Stimulated activated CD8-positive, alpha-beta memory T cell treated with anti-CD3 and anti-CD28 coated beads, Interleukin-2, amount 100 ng/mL, for 1 hour (primary cell): ENCODE measurements at places on chromosomes 1 and 21.

- no peak for DNase-seq
These were observed 334.7 kb upstream of the PRMT6 start for GRCh38 chr1:106721790-106722189.

DNA sequence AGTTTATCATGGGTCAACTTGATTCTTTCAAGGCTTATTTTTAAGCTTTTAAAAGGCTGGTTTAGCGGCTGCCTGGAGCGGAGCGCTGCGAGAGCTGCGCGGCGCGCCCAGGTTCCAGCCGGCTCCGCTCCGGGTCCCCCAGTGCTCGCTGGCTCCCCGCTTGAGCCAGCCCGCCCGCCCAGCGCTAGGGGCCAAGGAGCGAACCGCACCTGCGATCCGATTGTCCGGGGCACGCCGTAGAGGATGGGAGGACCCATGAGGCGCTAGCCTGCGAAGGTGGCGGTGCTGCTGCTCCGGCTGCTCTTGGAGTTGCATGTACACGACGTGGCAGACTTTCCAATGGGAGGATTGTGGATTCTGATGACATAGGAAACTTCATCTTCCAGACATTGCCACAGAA lies 9.9 kb upstream of the CFHR4 start:
- no peak for DNase-seq

- no peak for DNase-seq
These were observed 43.2 kb downstream of the ZSCAN20 start for GRCh38 chr1:33515607-33516006.

GRCh38 chr1:176919386-176920378 lies 244.8 kb downstream of the ASTN1 start:
- DNase-seq = no peak

GRCh38 chr1:153957744-153958110 lies 685 bp downstream of the CRTC2 start:
- DNase-seq = no peak

GRCh38 chr1:66418021-66418420 lies 115.9 kb upstream of the SGIP1 start:
- DNase-seq = no peak

- no peak for DNase-seq
These were observed 37.1 kb upstream of the USP25 start for GRCh38 chr21:15692711-15693110.

GRCh38 chr1:2177541-2177940 lies 17.0 kb downstream of the FAAP20 start:
- no peak for DNase-seq

GRCh38 chr1:219639876-219640577 lies 27.1 kb upstream of the ZC3H11B start:
- no peak for DNase-seq

DNA sequence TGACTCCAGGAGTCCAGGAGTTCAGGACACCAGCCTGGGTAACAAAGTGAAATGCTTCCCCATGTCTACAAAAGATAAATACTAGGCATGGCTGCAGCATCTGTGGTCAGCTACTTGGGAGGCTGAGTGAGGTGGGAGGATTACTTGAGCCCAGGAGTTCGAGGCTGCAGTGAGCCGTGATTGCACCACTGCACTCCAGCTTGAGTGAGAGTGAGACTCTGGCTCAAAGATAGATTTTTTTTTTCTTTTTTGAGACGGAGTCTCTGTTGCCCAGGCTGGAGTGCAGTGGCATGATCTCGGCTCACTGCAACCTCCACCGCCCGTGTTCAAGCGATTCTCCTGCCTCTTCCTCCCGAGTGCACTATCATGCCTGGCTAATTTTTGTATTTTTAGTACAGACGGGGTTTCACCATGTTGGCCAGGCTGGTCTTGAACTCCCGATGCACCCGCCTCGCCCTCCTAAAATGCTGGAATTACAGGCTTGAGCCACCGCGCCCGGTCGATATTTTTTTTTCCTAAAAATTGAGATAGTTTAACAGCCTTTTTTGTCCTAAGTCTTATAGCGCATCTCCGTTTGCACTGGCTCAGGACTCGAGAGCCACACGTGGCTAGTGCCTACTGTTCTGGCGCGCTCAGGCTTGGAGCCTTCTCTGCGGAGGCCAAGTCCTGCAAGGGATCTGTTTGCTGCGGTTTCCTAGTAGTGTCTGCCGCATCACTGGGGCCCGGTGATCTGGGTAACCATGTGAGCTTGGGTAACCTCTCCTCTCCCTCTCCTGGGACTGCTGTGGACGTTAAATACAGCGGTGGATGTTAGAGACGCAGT lies 1.0 kb upstream of the MFN2 start:
- DNase-seq = no peak

- no peak for DNase-seq
These were observed 50.3 kb downstream of the SYT2 start for GRCh38 chr1:202659974-202660373.

DNA sequence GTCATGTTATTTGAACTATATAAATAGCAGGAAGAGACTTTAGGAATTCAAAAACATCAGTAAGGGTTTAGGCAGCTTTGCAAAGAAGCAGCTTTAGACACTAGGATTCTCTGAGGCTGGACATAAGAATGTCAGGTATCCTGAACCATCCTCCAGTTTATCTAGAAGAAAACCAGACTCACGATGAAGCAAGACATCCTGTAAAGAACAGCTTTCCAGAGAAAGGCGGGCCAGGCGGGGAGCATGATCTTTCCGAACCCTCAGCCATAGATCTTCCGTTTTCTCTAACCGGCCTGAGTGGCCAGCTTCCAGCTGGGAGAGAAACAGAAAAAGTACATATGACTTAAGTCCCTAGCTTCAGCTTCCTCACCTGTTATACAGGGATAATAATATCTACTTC lies 39.3 kb upstream of the RBBP5 start:
- DNase-seq = no peak
